Activated CD4-positive, alpha-beta memory T cell treated with anti-CD3 and anti-CD28 coated beads for 36 hours (primary cell): ENCODE measurements at places on chromosomes 2 and 18. TPM values are rescaled to one million over a fixed set of nuclear protein-coding genes. Genes with fewer than 3 reads are reported as not detected.

The PROM2 gene
- total RNA-seq, result not detected

The COLEC12 gene
- total RNA-seq, result not detected

The SULT1C2 gene
- not detected for total RNA-seq

The CDH2 gene
- total RNA-seq, result not detected

The EVX2 gene
- not detected for total RNA-seq

The ERFE gene
- total RNA-seq, result not detected

The CEP192 gene
- total RNA-seq, result 34.0 TPM

The RGPD3 gene
- 0.24 TPM for total RNA-seq

The CRACDL gene
- 0.12 TPM for total RNA-seq

The ADRA2B gene
- total RNA-seq, result 0.21 TPM

The SCN1A gene
- total RNA-seq, result not detected

The IL36RN gene
- total RNA-seq, result not detected

The ONECUT2 gene
- total RNA-seq, result 0.02 TPM

The SLC8A1 gene
- 0.19 TPM for total RNA-seq

The DNPEP gene
- total RNA-seq, result 71.6 TPM

The SCN9A gene
- total RNA-seq, result not detected

The DDX18 gene
- total RNA-seq, result 124 TPM

The IMPACT gene
- total RNA-seq, result 13.7 TPM

The GKN1 gene
- total RNA-seq, result not detected

The MC5R gene
- not detected for total RNA-seq

The SLC16A14 gene
- total RNA-seq, result 1.2 TPM

The SLC4A3 gene
- not detected for total RNA-seq

The DYNAP gene
- total RNA-seq, result not detected

The DCC gene
- not detected for total RNA-seq

The CGREF1 gene
- 2.7 TPM for total RNA-seq

The C2orf66 gene
- not detected for total RNA-seq

The KCNIP3 gene
- total RNA-seq, result not detected

The TWIST2 gene
- not detected for total RNA-seq

The ABCB11 gene
- total RNA-seq, result not detected
